ENCODE measurements at places on chromosomes 5 and 9.

- DNase-seq: no peak
These were observed 189.9 kb downstream of the NSG2 start for GRCh38 chr5:174235221-174236011.

- no peak for DNase-seq
These were observed 2.5 kb downstream of the PHF2 start for GRCh38 chr9:93578844-93579243.

DNA sequence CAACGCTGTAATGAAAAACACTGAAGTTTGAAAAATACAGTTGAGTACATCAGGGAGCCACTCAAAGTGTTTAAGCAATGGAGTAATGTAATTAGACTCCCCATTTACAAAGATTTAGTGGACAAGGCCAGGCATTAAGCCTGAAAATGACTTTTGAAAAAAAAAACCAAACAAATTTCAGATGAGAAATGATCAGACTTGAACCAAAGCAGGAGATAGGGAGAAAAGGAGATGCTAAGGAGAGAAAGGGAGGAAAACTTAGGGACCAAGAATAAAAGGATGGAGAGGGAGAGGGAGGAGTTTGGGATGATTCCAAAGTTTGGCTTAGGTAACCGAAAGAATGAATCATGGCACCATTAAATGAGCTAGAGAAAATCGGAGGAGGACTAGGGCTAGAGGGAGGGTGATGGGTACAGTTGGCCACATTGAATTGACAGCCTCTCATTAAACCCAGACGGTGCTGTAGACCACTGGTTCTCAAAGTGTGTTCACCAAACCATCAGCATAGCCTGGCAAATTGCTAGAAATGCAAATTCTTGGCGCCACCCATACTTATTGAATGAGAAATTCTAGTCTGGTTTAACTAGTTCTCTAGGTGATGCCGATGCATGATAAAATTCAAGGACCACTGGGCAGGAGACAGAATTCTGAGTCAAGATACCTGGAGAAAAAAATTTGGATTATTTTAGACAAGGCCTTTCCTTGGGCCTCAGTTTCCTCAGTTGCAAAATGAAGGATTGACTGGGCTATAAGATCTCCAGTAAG lies 6.2 kb upstream of the CPEB4 start:
- no peak for DNase-seq

DNA sequence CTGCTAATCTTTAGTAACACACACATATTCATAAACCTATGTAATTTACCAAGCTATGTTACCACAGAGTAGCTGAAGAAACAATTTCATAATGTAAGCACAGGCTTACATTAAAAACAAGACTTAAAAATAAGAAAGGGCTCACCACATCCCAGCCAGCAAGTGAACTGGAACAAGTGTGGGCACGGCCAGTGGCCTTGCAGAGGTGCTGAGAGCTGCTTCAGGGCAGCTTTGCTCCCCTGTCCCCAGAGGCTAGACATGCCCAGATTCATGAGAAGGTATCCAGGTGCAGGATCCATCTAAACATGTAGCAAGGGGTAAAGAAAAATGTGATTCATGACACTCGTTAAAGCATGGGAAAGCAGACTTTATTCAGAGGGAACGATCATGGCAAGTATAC lies 62.0 kb upstream of the CKS2 start:
- DNase-seq: no peak

DNA sequence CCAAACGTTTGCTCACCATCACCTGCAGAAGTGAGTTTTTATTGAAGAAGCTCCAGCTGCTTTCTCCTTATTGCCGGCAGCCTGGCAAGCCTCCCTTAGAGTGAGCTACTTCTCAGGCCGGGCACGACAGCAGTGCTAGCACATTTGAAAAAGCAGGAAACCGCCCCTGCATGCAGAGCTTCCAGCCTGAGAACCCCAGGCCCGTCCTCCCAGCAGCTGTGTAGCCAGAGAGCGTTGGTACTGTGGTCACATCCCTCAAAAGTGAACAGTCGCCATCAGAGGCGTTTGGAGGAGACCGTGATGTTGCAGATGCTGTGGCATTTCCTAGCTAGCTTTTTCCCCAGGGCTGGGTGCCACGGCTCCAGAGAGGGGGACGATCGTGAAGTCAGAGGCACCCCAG lies 23.5 kb downstream of the SLC25A25 start:
- DNase-seq: no peak

DNA sequence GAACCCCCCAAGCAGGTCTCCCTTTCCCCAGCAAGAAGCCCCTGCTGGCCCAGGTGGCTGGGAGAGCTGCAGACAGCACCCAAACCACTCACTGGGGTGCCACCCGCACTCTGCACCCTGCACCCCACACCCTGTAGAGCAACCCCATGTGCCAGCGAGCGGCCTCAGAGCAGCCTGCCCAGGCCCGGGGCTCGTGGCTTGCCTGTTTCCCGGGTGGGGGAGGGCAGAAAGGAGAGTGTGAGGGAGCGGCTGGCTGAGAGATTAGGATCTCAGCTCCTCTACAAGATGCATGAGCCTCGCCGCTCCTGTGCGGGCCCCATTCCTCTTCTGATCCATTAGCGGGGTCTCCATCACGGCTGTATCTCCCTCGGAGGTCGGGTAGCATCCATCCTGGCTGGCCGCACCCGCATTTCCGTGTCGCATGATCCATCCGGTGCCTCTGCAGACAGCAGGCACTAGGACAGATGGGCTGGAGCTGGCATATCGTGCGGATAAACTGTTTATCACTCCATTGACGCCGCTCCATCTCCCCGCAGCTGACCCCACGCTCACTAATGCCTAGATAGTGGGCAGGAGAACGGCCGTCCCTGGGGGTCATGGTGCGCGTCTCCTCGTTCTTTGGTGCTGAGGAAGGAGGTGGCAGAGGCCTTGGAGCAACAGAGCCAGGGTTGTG lies 54.4 kb downstream of the MRPL36 start:
- no peak for DNase-seq
